ENCODE measurements at places on chromosomes 16 and 17.

GRCh38 chr16:51228097-51228659, 77.1 kb upstream of the SALL1 start:
- no peak for DNase-seq

- DNase-seq, result no peak
Observed at GRCh38 chr16:9443864-9444263, 352.4 kb downstream of the HAPSTR1 start.

DNA sequence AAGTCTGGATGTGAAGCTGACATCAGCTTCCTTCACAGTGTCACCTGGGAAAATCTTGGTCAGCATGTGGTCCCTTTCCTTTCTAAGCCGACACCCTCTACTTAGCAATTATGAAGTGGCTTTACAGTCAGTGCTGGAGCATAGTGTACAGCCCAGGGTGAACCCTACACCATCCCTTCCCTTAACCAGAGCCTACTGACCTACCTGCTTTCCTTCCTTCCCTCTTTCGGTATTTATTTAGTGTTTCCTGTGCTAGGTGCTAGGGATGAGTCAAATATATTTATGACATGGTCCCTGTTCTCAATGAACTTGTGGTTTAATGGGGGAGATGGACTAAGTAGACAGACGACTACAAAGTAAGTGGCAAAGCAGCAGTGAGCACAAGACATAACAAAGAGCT, 77.5 kb downstream of the CDK5R1 start:
- no peak for DNase-seq

DNA sequence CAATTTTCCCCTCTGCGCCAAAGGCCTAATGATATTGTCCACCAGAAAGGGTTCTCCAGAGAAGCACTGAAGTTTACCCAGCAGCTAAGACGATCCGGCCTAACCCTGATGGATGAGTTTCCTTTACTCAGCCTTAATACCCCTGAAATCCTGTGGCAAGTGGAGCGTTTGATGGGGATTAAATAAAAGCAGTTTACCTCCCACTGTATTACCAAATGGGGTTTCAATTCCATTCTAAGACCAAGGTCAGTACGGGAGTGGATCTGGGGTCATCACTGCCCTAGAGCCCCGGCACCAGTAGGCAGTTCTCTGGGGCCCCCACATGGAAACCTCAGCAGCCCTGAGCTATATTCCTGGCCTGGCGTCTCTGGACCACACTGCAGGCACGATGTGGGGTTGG, 97.1 kb upstream of the NOL11 start:
- DNase-seq, result no peak

GRCh38 chr16:69917739-69918138, 33.4 kb upstream of the CLEC18A start:
- DNase-seq, result no peak

DNA sequence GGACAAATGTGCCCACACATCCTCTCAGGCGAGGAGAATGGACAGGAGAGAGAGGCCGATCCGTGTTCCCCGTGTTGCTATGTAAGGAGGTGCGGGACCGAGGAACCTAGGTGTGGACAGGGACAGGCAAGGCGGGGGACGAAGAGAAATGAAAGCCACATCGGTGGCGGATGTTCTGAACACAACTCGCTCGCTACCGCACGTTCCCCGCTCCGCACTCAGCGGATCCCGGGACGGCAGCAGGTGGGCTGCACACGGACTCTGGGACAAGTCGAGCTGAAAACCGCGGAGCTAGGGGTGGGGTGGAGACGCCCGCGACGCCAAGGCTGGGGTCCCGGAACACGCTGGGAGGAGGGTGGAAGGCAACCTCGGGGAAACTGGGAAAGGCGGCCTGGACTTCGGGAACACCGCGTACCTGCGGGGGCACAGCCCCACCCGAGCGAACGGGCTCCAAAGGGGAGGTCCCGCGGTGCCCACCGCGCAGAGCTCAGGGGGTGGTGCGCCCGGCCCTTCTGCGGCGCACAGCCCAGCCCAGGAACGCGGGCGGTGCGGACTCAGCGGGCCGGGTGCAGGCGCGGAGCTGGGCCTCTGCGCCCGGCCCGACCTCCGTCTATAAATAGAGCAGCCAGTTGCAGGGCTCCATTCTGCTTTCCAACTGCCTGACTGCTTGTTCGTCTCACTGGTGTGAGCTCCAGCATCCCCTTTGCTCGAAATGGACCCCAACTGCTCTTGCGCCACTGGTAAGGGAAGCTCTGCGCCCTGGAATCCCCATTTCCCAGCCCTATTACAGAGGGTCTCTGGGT, at the start of gene MT1E:
TSS of gene MT1E (plus strand) at position 642 of the 803 bp plus-strand sequence. CDS start at position 713, 71 bp downstream.
- peak; percentile 71 for DNase-seq

GRCh38 chr17:48143629-48144028, 36.1 kb downstream of the SNX11 start:
- DNase-seq, result no peak

DNA sequence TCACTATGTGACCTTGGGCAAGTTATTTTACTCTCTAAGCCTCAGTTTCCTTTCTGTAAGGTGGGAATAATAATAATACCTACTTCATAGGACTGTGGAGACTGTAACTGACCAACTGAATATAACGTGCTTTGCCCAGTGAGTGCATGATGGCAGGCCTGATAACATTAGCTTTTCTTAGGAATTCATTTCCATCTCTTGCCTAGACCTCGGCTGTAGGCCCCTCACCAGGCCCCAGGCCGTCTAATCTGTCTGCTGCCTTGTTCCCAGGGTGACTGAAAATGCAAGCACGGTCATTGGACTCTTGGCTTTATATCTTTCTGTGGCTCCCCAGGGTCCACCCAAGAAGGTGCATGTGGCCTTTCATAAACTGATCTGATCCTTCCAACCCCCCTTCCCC, 6.7 kb upstream of the UBE2O start:
- DNase-seq, result no peak

GRCh38 chr17:75404223-75404730, 1.2 kb downstream of the GRB2 start:
- no peak for DNase-seq

- DNase-seq, result no peak
Observed at GRCh38 chr16:17511340-17511739, 40.6 kb upstream of the XYLT1 start.

GRCh38 chr16:26374279-26374925, 682.6 kb downstream of the HS3ST4 start:
- no peak for DNase-seq
